ENCODE measurements at places on chromosomes 7 and 10. TPM values are rescaled to one million over a fixed set of nuclear protein-coding genes. Genes with fewer than 3 reads are reported as not detected.

Gene SUN3
- not detected for total RNA-seq

Gene PKD2L1
- total RNA-seq = 0.25 TPM

Gene CAMK1D
- total RNA-seq = 29.7 TPM

Gene SLC26A3
- total RNA-seq = not detected

Gene FAM13C
- total RNA-seq = 15.2 TPM

Gene CACNB2
- total RNA-seq = 6.9 TPM

Gene CHAT
- not detected for total RNA-seq

Gene TAS2R5
- total RNA-seq = 1.5 TPM

Gene OPALIN
- not detected for total RNA-seq

Gene FASTK
- 24.6 TPM for total RNA-seq

Gene DGKI
- 92.0 TPM for total RNA-seq

Gene HTR5A
- total RNA-seq = 1.2 TPM

Gene TMEM229A
- total RNA-seq = 0.74 TPM

Gene TMEM270
- not detected for total RNA-seq

Measured in temporal lobe (tissue), 4 donors.